ENCODE measurements at places on chromosomes 2 and 18.

DNA sequence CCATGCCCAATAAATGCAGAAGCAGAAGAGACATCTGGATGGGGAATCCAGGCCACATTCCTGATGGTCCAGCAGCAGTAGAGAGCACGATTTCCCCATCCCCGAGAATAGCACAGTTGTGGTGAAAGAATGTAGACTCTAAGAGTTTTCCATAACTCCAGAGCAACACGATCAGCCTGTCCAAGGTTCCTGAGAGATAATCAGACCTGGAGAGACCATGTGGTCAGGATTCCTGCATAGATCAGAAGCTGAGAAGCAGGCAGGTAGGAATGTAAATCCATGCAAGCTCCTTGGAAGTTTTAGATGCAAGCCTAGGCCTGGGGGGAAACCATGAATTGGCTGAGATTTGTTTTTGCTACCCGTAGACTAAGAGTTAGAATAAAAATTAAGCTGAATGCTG, 34.2 kb upstream of the PTPRM start:
- DNase-seq = no peak

GRCh38 chr18:48238636-48239035, 170.5 kb downstream of the ZBTB7C start:
- DNase-seq = no peak

GRCh38 chr2:196535742-196536141, 103.8 kb upstream of the CCDC150 start:
- no peak for DNase-seq

- DNase-seq = no peak
Observed at GRCh38 chr2:98569197-98569793, 39.0 kb downstream of the COA5 start.

DNA sequence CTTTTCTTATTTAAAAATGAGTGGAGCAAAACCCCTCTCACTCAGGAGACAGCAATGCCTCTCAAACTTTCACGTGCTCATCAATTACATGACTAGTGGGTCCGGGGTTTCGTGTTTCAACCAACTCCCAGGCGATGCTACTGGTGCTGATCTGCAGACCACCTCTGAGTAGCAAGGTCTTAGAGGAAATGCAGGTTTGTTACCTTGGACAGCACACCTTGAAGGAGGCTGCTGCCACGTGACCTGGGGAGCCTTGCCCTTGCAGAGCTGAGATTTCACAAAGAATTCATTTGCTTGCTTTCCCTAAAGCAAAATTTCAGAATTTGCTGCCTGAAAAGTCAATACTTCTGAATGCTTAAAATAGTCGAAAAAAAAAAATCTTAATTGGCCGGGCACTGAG, 32.4 kb downstream of the SMIM21 start:
- no peak for DNase-seq

DNA sequence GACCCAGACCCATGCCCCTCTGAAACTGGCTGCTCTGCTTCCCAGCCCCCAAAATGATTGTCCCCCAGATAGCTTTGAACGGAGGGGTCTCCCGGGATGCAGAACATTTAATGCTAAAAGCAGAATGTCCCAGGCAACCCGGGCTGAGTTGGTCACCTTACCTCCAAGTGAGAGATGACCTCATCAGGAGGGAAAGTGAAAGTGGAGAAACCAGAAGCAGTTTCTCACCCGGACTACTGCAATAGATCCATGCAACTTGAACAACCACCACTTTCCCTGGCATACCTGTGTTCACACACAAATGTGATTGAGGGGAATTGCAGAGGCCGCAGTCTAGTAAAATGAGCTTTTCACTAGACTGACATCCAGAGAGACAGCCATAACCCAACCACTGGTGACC, 75.3 kb upstream of the NPAS2 start:
- no peak for DNase-seq

DNA sequence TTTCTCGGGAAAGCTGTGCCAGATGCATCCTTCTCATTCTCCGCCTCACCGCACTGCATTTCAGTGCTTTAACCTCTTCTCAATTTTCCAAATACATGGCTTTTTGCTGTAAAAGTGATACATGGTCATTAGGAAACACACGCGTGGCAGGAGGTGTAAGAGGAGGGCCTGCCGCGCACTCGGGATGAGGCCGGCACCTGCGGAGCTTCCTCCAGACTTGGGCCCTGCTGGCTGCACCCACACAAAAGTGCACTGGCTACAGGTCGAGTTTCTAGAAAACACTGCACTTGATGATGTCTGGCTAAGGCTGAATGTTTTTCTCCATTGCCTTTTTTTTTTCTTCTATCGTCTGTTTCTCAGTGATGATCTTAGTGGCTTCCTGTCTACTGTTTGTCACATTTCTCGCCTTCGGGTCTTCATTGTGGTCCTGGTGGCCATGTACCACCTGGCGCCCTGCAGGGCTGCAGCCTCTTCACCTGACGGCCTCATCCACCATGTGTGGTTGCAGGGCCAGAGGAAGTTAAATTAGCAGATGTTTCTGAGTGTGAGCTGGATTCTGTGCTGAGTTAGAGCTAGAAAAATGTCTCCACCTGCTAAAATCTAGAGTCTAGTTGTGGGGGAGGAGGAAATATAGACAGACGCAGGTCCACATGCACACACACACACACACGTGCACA, 7.6 kb downstream of the KCNG2 start:
- no peak for DNase-seq

- no peak for DNase-seq
Observed at GRCh38 chr18:66640431-66640830, 36.5 kb upstream of the CDH19 start.

DNA sequence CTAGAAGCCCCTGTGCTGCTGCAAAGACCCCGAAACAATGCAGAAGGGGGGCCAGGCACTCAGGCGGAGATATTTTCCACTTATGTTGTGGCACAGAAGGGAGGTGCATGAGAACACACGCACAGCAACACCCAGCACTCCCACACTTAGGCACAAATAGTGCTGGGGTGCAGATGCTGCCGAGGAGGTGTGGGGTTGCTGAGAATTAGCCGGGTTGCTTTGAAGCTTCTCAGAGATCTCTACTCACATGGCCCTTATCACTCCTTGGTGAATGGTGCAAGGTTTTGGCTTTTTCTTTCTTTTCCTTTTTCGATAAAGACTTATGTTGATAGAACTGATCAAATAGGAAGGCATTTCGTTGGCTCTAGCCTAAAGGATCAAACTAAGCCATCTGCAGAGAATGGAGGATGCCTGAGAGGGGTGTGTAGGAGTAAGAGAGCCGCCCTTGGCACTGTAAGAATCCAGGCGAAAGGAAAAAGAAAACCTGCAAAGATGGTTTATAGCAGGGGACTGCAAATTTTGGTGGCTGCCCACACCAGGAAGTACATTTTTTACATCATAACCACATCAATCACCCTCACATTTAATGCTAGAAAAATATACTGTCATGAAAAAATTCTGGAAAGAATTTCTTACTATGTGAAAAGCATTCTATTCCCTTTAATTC, 27.9 kb upstream of the FHL2 start:
- DNase-seq = no peak

DNA sequence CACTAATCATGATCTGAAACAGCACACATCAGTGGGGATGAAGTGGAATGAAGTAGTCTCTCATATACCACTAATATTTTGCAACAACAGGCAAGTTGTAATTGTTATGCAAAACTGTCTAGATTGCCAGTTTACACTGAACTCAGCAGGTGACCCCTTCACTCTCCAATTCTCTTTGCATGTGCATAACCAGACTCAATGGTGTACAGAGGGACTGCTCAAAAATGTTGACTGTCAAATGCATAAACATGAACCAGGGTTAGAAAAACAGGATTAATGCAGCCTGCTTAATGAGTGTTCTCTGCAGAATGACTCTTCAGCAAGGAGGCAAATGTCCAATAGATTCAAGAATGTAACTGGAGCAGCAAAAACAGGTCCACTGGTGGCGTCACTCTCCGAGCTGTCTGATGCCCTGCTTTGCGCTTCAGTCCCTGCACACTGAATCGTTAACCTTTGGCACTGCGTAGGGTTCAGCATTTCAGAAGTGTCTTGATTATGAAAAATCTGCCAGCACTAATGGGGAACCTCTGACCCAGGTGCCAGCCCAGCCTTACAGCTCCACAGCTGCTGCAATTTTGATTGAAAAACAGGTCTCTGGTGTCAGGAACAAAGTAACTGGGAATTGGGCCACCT, 209.3 kb downstream of the TDRD15 start:
- DNase-seq = peak; percentile 92

GRCh38 chr2:173830170-173830569, 135.0 kb downstream of the SP3 start:
- DNase-seq = no peak

DNA sequence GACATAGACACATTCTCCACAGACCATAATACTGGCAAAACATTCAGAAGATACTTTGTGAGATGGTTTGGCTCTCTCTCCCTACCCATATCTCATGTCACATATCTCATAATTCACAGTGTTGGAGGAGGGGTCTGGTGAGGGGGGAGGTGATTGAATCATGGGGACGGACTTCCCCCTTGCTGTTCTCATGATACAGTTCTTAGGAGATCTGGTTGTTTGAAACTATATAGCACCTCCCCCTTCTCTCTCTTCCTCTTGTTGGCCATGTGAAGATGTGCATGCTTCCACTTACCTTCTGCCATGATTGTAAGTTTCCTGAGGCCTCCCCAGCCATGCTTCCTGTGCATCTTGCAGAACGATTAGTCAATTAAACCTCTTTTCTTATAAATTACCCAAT, 61.1 kb downstream of the HK2 start:
- DNase-seq = no peak

GRCh38 chr2:7672027-7672684, 754.9 kb downstream of the RNF144A start:
- peak; percentile 55 for DNase-seq

GRCh38 chr2:119766944-119767343, 7.2 kb downstream of the PTPN4 start:
- no peak for DNase-seq

GRCh38 chr2:156164091-156164720, 168.3 kb downstream of the NR4A2 start:
- peak; percentile 70 for DNase-seq

DNA sequence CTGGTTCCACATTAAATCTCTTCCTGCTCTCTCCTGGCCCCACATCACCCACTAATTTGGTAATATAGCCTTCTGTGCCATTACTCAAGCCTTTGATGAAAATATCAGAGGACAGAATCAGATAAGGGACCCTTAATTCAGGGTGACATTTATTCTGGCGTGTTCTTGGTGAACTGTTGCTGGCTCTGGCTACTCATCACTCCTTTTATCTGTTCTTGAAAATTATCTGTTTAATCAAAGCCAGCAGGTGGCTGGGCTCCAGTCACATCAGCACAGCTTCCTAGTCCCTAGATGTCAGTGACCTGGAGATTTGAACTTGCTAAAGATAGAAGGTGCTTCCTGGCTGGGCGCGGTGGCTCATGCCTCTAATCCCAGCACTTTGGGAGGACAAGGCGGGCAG, 26.9 kb upstream of the SLC35F6 start:
- no peak for DNase-seq

DNA sequence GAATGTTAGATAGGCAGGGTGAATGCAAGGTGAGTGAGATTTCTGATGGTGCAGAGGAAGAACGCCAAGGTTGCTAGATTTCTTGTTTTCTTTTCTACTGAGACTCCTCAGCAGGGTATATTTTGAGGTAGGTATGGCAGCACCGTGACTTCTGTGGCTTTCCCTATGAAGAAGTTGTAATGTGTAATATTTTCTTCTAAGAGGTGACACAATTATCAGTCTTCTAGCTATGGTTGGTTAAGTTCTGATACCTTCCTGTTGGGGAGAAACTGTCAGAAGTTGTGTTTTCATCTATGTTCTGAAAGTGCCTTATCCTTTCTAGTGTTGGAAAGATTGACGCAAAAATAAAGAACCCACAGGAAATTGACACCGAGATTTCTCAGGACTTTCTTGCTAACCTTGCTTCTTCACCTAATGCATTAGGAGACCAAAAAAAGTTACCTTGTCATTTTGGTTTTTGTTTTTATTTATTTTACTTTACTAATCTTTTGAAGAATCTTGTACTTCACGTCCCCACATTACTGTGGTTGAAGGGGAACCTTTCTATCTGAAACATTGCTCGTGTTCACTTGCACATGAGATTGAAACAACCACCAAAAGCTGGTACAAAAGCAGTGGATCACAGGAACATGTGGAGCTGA, 11.9 kb downstream of the IL18R1 start:
- DNase-seq = no peak

- no peak for DNase-seq
Observed at GRCh38 chr2:236874866-236875481, 210.7 kb upstream of the COPS8 start.

- DNase-seq = no peak
Observed at GRCh38 chr18:13362607-13363006, 144.0 kb downstream of the LDLRAD4 start.

- DNase-seq = peak; percentile 3
Observed at GRCh38 chr18:43705850-43706249, 428.6 kb upstream of the SYT4 start.

DNA sequence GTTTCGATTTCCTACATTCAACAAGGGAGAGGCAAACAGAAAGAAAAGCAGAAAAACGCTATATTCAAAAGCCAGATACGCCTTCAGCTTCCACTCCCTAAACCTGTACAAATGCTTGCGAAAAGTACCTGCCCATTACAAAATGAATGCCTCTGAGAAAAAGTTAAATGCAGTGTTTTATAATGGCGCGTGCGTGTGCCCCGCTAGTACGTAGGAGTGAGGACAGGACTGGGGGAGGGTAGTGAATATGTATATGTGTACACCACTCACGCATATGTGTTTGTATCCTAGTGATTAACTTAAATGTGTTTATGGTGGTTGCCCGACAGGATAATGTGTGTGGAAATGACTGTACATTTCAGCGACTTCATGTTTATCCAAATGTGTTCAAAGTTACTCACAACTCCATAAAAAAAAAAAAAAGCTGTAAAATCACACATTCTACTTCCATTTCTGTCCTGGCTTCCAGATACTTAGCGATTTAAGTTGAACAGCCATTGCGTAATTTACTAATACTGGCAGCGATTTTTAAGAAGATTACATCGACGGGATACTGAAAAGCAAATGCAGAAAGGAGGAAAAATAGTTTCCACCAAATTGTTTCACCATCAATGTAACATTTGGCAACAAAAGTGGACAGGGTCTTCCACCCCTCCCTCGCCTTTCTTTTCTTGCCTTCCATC, 1.3 kb downstream of the NEUROD1 start:
- DNase-seq = peak; percentile 51
